ENCODE measurements at places on chromosomes 5 and 9. TPM values are rescaled to one million over a fixed set of nuclear protein-coding genes. Genes with fewer than 3 reads are reported as not detected.

ESM1 gene
- total RNA-seq: 3.3 TPM

RNF183 gene
- not detected for total RNA-seq

PRDM9 gene
- total RNA-seq: not detected

AK3 gene
- 64.7 TPM for total RNA-seq

GHR gene
- total RNA-seq: 3.5 TPM

HSD17B3 gene
- total RNA-seq: under 0.01 TPM

IL4 gene
- not detected for total RNA-seq

TAF11L14 gene
- not detected for total RNA-seq

CNOT6 gene
- total RNA-seq: 8.1 TPM

PCDHB6 gene
- not detected for total RNA-seq

Data from smooth muscle cell of trachea (primary cell).